ENCODE measurements at places on chromosomes 2 and 18.

GRCh38 chr18:72542984-72543356 lies 1.2 kb downstream of the CBLN2 start:
- DNase-seq, result no peak

DNA sequence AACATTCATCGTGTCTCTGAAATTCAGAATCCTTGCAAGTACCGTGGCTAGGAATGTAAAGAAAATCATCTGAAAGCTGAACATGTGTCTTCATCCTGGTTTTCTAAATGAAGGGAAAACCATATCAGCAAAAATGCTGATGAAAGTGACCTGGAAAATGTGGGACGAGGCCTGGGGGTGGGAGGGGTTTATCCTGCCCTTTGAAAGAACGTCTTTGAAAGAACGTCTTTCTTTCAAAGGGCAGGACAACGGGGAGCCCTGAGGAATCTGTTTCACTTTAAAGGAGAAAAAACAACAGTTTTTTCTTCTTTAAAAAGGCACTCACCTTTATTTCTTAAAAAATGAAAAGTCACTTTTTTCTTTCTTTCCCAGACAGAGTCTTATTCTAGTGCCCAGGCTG lies 185.2 kb downstream of the ALPK2 start:
- no peak for DNase-seq

GRCh38 chr2:108704871-108705270 lies 14.4 kb upstream of the RANBP2 start:
- DNase-seq, result no peak

DNA sequence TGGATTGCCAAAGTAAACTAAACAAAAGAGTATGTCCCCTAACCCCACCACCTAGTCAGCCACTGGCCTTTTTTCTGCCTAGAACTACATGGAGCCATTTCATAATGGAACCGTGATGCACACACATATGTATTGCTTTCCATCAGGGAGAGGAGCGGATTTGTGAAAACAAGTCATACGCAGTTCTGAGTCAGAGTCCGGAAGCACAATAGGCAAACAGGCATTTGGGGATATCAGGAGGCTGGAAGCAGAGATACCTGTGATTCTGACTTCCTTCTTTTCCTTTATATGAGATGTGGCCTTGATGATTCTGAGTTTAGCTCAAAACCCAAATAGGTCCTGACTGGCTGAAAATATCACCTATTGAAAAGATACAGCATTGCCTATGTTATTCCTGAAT lies 93.5 kb downstream of the TMEM163 start:
- no peak for DNase-seq

DNA sequence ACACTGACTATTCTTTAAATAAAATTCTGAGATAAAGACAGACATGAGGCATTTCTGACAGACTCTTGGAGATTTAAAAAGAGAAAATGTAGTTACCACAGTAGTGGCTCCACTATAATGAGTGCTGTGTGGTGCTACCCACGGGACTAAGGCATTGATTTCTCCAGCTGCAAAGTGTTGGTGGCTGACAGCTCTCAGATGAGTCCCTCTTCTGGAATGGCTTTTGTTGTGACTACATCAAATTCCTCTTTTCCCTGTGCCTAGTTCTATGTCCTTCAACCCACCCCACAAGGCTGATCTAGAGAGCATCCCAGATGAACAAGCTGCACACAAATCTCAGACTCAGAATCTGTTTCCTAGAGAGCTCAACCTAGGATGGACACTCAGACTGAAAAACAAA lies 884.8 kb upstream of the ZEB2 start:
- no peak for DNase-seq

DNA sequence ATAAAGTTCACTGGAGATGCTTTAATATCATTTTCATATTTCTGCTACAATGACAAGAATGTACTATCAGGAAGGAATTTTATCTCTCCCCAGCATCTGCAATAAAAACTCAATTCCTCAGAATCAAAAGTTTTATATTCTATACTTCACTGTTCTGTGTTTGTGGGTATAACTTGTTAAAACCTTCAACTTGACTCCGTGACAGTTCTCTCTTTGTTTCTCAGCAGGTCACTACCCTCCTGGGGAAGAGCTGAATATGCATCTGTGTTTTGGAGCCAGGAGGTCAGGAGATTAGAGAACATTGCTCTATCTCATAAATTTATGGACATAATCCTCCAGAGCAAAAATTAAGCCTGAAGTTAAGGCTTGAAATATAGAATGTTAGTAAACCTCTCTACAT lies 411.4 kb downstream of the TRIB2 start:
- no peak for DNase-seq
